ENCODE measurements at places on chromosomes 2 and 18.

GRCh38 chr2:126764686-126765265 is 108.8 kb downstream of the GYPC start:
- DNase-seq = no peak

- no peak for DNase-seq
Measured at GRCh38 chr18:56804395-56804794, 153.2 kb downstream of the WDR7 start.

DNA sequence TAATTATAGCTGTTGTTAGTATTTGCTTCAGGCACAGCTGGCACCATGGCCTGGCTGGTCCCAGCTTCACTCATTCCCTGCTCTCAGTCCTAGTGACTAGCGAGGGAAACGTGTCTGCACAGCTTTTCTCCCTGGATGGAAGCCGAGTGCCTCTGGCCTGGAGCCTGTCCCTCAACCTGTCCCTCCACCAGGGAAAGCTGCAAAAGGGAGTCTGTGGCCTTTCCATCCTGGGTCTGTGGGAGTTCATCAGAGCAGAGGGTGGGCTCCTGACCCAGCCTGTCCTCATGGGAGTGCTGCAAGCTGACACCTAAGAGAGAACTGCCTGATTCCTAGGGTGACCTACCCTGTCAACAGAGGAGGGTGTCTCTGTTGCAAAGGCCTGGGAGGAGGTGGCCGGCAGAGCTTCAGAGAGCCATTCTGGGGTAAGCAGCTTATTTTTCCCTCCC is 118.3 kb downstream of the CAPN13 start:
- no peak for DNase-seq

DNA sequence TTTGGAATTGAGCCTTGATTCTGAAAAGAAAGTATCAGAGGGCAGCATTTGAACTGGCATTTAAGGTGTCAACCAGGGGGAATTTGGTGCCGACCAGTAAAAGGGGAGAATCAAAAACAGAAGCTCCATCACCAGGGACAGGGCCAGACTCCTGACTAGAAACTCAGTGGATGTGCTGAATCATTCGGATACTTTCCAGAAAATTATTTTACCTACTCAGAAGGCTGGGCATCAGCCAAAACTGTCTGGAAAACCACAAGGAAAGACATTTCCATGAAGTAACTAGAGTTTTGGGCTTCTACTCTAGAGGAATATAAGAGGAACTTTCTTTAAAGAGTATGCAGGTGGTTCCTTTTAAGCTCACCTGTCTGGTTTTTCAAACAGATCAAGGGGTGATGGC is 756.6 kb downstream of the RNF144A start:
- DNase-seq = no peak

GRCh38 chr18:24228667-24229041 is 89.8 kb downstream of the CABYR start:
- no peak for DNase-seq

DNA sequence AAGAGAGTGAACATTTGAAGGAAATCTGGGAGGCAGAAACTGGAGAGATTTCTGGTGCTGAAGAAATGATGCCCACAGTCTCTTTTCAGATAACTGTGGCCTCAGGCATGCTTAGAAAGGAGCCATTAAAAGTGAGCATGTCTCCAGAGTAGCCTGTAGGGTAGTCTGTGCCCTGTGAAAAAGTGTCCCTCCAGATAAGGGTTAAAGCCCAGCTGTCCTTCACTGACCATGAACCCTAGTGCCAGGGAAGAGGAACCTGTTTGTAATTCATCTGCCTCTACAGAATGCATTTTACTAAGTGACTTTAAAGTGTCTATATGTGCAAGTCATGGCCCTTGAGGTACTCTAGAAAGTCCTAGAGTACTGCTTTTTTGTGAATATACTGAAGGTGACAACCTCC is 30.5 kb upstream of the EHBP1 start:
- DNase-seq = no peak

DNA sequence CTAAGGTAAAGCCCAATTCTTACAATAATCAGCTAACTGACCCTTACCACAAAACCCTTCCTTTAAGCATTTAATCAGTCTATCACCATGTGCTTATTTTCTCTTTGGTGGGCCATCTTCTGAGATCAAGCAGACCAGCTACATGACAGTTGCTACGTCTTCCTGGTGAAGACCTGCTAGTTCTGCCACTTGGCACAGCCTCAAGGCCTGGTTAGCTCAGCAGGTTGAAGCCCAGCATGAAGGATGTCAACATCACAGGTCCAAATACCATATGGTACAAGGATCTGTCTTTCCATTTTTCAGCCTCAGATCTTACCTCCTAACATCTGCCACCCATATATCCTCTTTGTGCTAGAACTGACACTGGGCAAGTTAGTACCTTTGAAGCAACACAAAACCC is 636.9 kb downstream of the LRP1B start:
- DNase-seq = no peak

DNA sequence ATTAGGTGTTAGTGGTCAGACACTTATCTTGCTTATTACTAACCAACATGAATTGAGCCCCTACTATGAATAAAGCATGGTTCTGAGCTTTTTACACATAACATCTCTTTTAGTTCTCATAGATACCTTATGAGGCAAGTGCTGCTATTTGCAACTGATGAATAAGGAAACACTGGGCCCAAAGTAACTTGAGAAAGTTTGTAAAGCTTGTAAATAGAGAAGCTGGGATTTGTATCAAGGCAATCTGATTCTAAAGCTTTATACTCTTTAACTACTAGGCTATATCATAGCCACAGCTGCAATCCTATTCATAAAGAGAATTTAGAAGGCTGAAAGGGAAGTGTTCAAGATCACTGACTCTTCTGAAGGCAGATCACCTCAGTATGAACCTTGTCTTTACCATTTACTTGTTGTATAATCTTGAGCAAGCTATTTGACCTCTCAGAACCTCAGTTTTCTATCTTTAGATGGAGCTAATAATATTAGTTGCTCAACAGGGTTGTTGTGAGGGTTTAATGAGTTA is 60.4 kb downstream of the ABCB11 start:
- DNase-seq = no peak

GRCh38 chr18:77066689-77067088 is 65.9 kb downstream of the MBP start:
- DNase-seq = no peak

GRCh38 chr2:2083113-2083758 is 247.8 kb downstream of the MYT1L start:
- no peak for DNase-seq
